SW 1271 (cell line): ENCODE measurements at places on chromosomes 6 and 20.

- DNase-seq, result no peak
Observed at GRCh38 chr6:138873191-138873590, 77.3 kb downstream of the ECT2L start.

DNA sequence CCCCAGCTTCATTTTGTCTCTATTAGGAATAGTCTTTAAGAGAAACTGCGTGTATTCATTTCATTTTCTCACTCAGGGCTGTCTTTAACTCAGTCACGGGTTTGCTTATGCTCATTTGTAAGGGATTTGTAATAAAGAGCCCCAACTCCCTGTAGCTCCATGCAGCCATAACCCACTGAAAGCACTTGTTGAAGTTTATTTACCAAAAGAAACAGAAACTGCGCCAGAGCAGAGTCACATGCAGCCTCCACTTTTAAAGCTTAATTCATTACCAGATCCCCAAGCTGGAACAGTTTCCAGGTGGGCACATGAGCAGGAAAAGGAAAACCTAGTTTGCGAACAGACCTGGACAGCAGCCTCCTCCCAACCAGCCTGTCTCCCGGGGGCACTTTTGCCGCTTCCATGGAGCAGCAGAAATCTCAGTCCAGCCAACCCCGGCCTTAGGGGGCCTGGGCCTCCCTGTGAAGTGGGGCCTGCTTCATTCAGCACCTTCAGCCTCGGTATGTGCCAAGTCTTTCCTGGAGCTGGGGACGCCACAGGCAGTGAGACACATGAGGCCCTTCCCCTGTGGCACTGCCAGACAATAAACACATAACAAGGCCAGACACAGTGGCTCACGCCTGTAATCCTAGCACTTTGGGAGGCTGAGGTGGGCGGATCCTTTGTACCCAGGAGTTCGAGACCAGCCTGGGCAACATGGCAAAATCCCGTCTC is 4.5 kb downstream of the BCAS4 start:
- DNase-seq, result no peak

- DNase-seq, result no peak
Observed at GRCh38 chr20:41135187-41135887, 2.0 kb upstream of the PLCG1 start.

DNA sequence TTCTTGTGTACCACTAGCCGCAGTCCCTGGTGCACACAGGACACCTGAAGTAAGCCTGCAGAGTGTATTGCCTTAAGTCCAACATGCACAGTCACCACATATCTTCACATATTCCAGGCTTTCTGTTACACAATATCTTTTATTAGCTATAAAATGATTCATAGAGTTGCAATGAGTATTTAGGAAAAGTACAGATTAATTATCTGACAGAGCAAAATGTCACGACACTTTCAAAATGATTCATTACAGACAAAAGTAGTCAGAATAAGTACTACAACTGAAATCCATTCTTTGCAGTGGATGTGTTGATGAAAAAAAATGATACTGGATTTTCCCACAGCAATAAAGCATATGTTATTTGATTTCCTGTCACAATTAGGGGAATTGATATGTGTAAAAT is 199.5 kb upstream of the ASCC3 start:
- peak; percentile 14 for DNase-seq

DNA sequence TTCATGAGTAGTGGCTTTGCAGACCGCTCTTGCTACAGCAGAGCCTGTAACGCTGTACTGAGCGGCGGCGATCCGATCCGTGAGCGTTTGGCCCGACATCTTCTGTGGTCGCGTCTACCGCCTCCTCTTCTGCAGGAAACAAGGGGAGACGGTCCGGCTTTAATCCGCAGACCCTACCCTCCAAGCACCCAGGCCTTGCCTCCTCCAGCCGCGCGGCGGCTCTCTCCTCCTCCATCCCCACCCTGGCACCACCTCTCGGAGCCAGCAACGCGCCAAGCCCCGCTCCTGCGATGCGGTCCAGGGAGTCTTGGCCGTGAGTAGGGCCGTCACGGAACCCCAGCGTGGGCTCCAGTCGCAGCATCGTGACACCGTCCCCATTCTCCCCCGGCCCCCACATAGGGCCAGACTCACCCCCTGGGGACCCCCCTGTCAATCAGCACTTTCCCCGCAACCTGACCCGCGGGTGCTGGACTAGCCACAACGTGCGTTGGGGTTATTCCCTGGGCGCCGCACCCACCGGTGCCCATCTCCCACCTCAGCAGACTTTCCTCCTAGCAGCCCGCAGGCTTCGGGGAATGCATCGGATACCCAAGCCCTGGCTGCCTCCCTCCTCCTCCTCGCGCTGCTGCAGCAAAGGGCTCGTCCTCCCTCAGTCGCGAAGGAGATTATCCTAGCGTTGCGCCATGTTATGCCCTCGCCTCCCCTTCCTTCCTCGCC is 914 bp downstream of the SNAP91 start:
- no peak for DNase-seq

- no peak for DNase-seq
Observed at GRCh38 chr6:3764516-3765335, 13.2 kb upstream of the PXDC1 start.

- DNase-seq, result no peak
Observed at GRCh38 chr6:52584203-52584602, 7.3 kb upstream of the TRAM2 start.

GRCh38 chr6:88748141-88748540 is 215.3 kb downstream of the RNGTT start:
- no peak for DNase-seq

GRCh38 chr20:46558511-46558959 is 8.1 kb upstream of the OCSTAMP start:
- DNase-seq, result peak; percentile 64

- no peak for DNase-seq
Observed at GRCh38 chr6:131594074-131594473, 21.0 kb downstream of the ARG1 start.

GRCh38 chr6:157774153-157775135 is 48.6 kb upstream of the SNX9 start:
- DNase-seq, result peak; percentile 15

DNA sequence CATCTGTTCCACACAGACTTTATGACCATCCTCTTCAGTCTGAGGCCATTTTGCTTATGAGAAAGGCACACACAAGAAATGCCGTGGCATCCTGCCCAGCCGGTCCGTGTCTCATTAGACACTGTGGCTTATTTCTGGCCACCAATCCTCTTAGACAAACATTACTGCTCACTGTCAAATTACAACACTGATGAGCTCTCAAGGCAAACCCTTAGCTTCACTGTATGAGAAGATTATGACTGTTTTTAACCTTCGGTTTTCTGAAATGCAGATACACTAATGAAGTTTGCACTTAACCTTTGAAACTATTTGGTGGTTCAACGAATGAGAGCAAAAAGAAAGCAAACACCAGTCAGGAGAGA is 50.5 kb upstream of the DST start:
- peak; percentile 65 for DNase-seq

DNA sequence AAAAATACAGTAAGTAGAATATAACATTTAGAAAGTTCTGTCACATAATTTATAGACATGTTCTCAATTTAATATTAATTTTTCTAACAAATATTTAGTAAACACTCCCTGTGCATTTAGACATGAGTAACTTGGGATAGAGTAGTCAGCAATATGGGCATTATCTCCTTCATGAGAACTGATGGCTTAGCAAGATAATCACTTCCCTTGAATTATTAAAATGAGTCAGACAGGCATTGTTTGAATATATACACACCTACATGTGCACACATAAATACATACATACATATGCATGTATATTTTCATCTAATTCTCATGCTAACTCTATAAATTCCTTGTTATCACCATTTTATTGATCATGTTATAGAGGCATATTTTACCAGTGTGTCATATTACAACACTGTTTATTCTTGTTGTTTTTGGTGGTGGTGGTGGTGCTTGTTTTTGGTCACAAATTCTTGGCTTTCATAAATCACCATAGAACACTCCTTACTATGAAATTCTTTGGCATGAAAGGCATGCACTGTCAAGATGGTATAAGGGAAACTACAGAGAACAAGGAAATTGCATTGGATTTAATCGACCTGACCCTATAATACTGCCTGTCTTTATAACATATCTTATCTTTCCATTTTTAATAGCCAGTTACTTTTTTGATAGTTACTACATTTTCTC is 434.5 kb upstream of the MANEA start:
- DNase-seq, result no peak

DNA sequence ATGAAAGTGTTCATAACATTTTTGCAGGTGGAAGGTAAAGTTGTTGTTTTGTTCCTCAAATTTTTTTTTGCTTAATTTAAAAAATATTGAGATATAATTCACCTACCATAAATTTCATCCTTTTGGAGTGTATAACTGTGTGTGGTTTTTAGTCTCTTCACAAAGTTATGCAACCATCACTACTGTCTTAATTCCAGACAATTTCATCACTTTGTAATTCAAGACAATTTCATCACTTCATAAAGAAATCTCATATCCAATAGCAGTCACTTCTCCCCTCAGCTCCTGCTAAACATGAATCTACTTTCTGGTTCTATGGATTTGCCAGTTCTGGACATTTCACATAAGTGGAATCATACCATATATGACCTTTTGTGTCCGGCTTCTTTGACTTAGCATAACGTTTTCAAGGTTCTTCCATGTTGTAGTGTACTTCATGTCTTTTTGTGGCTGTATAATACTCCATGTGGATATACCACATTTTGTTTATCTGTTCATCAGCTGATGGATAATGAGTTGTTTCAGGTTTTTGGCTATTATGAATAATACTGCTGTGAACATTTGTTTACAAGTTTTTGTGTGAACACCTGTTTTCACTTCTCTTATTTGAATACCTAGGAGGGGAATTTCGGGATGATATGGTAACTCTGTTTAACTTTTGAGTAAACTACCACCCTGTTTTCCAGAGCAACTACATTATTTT is 18.8 kb downstream of the ZFAND3 start:
- no peak for DNase-seq

GRCh38 chr20:11008444-11009033 is 334.7 kb upstream of the JAG1 start:
- DNase-seq, result no peak

- no peak for DNase-seq
Observed at GRCh38 chr6:119479860-119480655, 130.5 kb upstream of the MAN1A1 start.

GRCh38 chr6:47111685-47112084 is 69.6 kb upstream of the ADGRF1 start:
- peak; percentile 61 for DNase-seq

DNA sequence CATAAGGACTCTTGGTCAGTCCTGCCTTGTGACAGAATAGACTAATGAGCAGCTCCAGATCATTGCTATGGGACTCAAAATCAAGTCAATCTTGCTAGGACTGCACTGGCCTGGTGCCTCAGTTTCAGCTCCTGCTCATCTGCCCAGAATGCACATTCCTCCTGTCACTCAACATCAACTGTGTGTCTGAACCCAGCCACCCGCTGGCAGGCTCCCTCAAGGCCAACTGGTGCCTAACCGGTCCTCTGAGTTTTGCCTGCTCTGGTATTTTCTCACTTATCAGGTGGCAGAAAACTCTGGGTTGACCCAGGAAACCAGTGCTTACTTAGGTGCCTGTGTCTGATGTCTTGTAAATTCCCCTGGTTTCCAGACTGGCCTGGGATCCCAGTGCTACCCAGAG is 297.7 kb downstream of the DHX35 start:
- no peak for DNase-seq

GRCh38 chr6:16477367-16478149 is 239.2 kb downstream of the GMPR start:
- no peak for DNase-seq

DNA sequence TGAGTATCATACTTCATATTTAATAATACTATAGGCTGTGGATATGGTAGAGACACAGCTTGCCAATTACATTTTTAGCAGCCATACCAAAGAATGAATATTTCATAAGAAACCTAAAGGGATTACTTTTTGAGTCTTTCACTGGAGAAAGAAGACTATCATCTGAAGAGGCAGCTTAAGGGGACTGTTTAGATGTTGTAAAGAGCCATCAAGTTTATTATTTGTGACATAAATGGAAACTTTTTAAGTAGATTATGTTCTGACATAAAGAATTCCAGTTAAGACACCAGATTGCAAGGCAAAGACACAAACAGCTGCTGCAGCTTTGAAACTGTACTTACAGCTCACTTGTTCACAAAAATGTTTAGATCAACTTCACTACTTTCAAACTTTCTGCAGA is 429.4 kb downstream of the TFAP2A start:
- DNase-seq, result no peak

GRCh38 chr20:32562495-32562911 is 22.6 kb downstream of the NOL4L start:
- no peak for DNase-seq

DNA sequence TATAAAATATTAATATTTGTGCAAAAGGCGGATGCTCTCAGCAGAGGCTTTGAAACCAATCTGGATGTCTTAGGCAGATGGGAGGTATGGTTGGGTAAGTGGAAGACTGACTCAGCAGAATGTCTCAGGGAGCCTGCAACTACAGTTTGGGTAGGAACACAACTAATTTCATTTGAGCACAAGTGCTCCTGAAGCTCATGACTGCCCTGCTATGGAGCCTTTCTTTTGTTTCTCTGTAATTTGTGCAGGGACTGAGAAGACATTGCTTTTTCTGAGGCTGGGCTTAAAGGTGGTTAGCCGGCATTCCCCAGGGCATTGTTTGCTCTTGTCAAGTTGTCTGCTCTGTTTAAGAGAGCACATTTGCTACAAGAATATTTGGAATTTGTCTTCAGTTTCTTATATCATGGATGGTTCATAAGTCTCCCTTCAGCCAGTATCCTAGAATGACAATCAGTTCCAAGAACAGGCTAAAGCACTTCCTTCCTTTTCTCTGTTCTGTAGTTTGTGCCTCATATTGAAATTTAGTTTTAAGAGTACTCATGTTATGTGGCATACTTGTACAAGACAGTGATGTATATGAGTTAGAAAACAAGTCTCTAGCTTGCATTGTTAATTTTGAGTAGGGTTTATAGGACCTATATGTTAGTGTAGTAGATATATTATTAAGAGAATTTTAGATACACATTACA is 208.3 kb downstream of the ZFAND3 start:
- no peak for DNase-seq

DNA sequence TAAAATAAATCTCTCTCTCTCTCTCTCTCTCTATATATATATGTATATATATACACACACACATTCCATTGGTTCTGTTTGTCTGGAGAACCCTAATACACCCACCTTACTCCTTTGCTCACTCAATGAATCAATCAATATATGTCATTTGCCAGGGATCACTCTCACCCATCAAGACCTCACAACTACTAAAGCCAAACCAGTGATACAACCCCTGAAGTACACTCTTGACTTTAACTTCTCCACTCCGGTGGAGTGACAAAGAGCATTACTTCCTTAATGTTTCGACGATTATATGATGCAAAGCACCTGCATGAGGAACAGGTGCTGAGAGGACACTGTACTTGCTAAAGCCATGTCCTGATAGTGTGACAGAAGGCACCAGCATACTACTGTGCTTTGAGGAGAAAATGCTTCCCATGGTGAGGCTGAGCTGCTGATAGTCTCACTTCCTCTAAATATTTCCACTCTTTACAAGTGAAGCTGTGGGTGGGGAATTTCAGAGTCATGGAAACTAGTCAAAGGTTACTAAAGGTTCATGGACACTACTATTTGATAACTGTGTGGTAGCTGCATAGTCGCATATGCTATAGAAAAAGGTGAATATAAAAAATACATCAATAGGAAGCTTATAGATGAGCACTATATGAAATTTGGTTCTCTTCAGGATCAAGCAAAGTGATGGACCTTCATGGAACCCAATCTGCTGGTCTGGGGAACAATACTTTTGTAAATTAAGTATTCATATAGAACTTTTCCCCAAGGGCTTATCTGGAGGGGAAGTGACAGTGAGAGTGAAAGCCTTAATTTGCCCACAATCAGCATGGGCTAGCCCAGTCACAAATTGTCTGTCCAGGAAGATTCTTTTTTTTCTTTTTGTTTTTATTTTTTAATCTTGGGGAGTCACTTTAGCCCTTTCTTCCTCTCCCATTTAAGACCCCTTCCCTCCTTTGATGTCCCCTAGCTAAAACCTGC is 141.9 kb upstream of the NEDD9 start:
- DNase-seq, result no peak
